Femur (tissue), 1 donor: ENCODE measurements at places on chromosomes 11 and 22.
A peak's percentile ranks its signal among the peaks of the same experiment; 100 is the strongest.

DNA sequence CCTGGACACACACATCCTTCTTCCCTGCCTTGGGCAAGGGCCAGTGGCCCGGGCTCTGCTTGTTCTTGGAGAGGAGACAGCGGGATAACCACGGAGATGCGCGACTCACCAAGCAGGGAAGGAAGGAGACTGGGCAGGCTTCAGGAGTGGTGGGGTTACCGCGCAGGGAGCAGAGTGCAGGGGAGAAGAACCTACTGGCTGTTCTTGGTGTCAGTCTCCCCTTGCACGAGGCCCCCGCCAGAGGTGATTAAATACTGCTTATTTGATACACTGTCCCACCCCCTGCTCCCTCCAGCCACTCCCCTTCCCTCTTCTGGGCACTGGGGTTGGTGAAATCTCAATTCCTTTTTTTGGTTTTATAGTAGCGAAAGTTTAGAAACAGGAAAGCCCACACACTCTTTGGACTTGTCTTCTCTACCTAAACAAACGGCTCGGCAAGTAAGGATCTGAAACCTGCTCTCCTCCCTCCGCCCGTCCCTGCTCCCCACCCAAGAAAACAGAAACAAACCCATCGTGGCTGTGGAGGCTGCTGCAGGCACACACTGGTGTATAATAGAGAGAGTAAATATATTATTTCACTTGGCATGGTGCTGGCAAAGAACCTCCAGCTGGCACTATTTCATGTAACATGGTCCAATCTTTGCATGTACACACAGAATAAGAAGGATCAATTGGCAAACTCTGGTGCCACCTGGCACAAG is 10.8 kb downstream of the LARGE2 start:
- no peak for DNase-seq

GRCh38 chr11:22807855-22808570 is 21.6 kb downstream of the SVIP start:
- DNase-seq, result no peak

DNA sequence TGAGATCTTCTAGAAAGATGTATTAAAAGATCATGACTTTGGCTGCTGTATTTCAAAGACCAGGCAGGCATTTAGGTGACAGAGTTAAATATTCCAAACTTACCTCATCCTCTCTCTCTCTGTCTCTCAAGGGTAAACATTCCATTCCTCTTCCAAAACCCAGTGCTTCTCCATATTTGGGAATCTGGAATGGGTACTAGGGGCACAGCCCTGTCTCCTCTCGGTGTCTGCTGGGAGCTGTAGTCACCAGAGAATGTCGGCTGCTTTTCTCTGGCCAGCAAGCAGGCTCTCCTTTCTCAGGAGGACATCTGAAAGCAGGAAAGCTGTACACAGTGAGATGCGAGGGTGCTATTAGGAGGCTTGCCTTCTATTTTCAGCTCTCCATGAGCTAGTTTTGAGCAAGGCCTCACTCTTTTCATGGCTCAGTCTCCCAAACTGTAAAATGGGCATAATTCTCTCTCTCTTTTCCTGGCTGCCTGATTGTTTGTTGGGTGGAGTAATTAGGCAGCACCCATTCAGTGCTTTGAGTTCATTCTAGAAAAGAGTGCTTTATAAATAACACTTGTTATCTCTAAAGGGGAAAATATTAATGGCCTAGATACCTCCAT is 9.3 kb upstream of the PEX26 start:
- no peak for DNase-seq

GRCh38 chr11:19079643-19080440 is 19.3 kb upstream of the MRGPRX2 start:
- DNase-seq, result no peak

GRCh38 chr11:88411265-88411664 is 73.7 kb upstream of the CTSC start:
- DNase-seq, result no peak

DNA sequence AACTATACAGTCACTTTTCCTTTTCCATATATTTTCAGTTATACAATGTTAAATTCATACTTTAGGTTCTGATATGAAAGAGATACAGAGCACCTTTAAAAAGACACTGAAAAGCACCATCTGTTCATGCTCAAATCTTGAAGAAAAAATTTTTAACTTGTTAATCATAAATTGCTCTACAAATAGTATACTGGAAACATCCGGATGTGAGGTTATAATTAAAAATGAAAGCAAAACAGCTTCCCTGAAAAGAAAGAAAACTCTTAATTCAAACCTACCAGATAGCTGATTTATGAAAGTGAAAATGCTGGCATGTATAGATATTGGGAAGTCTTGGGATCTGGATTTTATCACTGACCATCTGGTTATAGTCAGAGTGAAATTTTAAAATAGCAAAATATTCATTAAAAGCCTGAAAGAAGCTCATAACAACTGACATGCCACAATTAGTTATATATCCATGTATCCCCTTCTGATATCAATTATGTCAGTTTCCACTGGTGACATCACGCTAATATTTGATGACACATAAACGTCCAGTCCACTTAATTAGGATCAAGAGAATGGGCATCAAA is 740.0 kb downstream of the DLG2 start:
- DNase-seq, result no peak

DNA sequence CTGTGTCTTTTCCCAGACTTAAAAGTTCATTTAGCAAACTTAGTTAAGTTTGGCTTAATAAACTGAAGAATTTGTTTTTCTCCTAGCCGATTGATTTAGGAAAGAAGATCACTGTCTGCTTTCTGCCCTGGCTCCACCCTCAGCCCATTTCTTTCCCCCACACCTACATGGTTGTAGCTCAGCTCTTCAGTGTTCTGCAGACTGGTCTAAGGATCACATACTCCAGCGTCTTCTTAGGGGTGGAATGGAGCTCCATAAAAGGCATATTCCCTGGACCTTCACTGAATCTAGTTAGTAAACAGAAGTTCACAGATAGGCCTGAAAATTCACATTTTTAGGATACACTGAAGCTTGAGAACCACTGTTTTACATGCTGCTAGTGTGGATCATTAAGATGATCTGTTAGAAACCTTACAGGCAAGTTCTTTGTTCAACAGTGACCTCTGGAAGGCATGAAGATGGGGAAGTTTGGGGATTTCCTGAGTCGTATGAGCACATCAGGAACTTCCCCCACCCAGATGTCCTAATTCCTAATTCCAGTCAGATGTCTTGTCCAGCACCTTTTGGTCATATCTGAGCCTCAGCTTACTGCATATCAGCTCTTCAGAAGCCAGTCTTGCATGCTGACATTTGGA is 16.8 kb downstream of the PIWIL4 start:
- DNase-seq, result no peak

DNA sequence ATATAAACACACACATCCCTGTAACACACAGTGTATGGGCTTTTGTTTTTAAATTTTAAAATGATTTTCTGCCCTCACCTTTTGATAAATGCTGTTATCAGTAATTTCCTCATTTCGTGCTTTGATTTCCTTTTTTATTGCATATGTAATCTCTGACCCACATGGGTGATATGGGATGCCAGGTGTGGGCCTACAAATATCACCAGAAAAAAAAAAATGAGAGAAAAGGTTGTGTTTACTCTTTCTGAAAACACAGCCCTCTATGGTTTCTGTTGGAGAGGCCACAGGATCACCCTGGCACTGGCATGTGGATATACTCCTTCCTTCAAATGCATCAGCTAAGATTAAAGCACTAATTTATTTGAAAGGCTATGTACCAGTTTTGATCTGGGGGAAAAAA is 17.0 kb downstream of the DRD2 start:
- DNase-seq, result no peak

DNA sequence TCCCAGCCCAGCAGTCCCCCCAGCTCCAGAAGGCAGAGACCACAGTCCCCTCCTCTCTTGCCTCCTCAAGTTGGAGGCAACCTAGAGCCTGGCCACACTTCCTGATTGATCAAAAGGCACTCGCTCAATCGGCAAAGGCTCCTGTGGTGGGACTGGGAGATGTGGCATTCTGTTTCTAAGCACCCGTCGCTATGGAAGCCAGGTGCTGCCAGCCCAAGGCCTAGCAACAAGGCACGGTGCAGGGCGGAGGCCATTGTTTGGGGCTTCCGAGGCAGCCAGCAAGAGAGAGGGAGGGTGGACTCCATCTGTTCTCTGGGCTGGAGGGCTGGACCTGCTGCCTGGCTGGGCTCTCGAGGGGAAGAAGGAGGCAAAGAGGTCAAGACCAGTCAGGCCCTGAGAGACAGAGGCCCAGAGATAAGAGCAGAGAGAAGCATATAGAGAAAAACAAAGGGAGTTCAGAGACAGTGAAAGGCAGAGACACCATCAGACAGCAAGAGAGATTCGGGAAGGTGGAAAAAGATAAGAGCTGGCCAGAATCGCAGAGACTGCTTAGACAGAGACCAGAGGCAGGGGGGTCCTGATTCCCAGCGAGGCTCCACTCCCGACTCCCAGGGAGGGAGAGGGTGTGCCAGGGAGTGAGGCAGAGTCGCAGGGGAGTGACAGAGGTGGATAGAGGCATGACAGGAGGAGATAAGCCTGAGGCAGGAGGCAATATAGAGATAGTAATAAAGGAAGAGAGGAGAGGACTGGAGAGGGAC is 21.2 kb downstream of the PDE2A start:
- no peak for DNase-seq

GRCh38 chr22:46392137-46392844 is 56.8 kb downstream of the TRMU start:
- DNase-seq, result no peak

- DNase-seq, result no peak
Observed at GRCh38 chr11:92153542-92153941, 71.1 kb upstream of the FAT3 start.

DNA sequence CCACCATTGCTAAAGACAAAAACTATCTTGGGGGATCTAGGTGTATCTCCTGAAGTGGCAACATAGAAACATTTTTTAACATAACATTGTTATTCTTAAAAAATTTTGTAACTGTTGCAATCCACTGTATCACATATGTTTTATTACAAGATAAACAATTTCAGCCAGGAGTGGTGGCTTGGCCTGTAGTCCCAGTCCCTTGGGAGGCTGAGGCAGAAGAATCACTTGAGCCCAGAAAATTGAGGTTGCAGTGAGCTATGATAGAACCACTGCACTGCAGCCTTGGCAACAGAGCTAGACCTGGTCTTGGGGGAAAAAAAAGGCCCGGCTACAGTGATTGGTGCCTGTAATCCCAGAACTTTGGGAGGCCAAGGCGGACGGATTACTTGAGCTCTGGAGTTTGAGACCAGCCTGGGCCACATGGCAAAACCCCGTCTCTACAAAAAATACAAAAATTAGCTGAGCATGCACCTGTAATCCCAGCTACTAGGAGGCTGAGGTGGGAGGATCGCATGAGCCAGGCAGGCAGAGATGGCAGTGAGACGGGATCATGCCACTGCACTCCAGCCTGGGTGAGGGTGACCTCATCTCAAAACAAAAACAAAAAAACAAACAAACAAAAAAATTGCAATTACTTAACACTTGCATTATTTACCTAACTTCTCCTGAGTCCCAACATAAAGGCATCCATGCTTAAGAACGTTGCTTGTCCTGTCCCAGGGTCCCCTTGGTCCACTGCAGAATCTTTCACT is 1.5 kb upstream of the DEPDC5 start:
- DNase-seq, result no peak

- DNase-seq, result no peak
Observed at GRCh38 chr11:103961010-103961409, 75.4 kb upstream of the DDI1 start.

DNA sequence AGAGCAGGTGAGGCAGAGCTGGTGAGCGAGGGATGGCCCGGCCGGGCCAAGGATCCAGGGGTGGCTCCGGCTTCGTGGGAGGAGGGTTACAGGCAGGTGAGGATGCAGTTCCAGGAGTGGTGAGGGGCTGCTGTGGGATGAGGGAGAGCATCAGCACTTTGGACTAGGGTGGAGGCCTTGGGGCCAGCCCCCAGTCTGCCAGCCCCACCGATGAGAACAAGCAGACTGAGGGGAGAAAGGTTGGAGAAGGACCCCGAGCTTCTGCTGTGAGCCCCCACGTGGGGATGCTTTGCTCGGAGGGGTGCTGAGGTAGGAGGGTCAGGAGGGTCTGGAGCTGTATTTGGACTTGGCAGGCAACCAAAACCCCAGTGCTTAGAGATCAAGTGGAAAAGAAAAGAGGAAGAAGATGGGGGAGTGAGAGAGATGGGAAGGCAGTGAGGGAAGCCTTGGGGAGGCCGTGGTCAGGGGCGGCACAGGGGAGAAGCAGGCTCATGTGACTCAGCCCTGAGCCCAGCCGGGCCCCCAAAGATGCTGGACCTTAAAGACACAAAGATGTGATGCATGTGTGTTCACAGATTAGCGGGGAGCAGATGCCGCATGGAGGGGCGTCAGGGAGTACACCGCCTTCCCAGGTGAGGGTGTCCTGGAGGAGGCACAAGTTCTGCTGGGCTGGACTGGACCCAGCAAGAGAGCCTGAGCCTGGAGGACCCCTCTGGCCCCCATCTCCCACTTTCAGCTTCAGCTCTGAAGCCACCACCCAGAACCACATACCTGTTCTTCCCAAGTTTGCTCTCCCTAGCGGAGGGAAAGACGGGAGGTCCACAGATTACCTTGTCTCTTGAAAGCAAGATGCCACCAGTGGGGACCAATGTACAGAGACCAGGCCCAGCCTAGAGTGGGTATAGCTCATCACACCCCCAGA is 91.3 kb downstream of the CDKN1C start:
- peak; percentile 19 for DNase-seq

DNA sequence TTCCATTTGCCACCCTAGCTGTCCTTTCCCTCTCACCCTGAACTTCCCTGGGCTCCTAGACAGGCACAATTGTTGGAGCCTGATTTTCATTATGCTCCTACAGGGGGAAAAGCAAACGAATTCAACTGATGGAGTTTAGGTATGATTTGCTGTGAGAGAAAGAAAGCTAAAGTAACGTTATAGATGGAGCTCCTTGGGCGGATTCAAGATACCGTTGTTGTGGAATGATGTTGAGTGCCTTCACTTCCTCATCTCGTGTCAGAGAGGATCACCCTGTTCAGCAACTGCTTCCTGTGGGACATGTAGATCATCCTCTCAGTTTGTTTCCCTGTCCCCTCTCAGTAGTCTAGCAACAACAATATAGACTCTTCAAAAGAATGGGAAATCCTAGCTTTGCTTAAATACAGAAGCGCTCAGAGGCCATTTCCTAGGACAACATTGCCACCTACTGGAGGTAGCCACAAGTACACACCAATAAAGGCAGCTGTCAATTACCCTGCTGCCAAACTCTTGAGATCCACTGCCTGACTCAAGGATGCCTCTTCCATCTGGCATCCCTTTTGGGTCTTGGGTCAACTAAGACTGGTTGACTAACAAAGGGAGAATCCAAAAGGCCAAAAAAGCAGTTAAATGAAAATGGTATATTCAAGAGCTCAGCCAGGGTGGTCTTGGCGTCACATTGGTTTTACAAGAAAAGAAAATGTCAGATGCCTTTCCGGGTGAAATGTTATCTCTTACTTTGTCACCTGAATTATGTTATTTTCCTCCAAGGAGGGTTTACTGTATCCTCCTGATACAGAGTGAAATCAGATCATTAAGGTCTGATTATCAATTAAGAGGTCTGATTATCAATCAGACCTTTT is 13.5 kb upstream of the DTX4 start:
- peak; percentile 76 for DNase-seq
